ENCODE measurements at places on chromosomes 3 and 15. TPM values are rescaled to one million over a fixed set of nuclear protein-coding genes. Genes with fewer than 3 reads are reported as not detected.

SEMA3F gene
- total RNA-seq = 138 TPM

MUSTN1 gene
- total RNA-seq = not detected

GRK7 gene
- under 0.01 TPM for total RNA-seq

OPA1 gene
- total RNA-seq = 76.4 TPM
